ENCODE measurements at places on chromosomes 11 and 22. TPM values are rescaled to one million over a fixed set of nuclear protein-coding genes. Genes with fewer than 3 reads are reported as not detected.

Gene SCGB1C1
- total RNA-seq: not detected

Gene OR5B21
- total RNA-seq: not detected

Gene PDE2A
- 40.9 TPM for total RNA-seq

Gene NCF4
- 14.2 TPM for total RNA-seq

Gene TBX10
- total RNA-seq: not detected

Gene NPTXR
- total RNA-seq: 7.5 TPM

Gene SYCE3
- total RNA-seq: not detected
